ENCODE measurements at places on chromosomes 13 and 19. TPM values are rescaled to one million over a fixed set of nuclear protein-coding genes. Genes with fewer than 3 reads are reported as not detected.

DNA sequence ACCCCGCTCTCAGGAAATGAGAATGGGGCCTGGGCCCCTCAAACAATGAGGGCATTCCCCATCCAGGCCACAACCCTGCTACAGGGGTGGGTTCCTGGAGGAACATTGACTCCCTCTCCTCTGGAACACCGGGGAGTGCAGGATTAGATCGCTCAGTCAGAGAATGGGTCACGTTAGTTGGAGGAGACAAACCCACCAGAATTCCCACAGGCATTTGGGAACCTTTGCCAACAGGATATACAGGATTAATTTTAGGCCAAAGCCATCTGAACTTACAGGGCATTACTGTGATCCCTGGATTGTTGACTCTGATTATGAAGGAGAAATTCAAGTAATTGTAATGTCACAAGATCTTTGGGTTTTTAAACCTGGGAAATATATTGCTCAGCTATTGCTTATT lies 2.6 kb downstream of the ERVK3-1 start:
- no peak for DNase-seq

GRCh38 chr13:38002606-38003005 lies 133.0 kb upstream of the TRPC4 start:
- DNase-seq = peak; percentile 55

- no peak for DNase-seq
Measured at GRCh38 chr19:57748029-57748428, 1.4 kb downstream of the ZNF776 start.

DNA sequence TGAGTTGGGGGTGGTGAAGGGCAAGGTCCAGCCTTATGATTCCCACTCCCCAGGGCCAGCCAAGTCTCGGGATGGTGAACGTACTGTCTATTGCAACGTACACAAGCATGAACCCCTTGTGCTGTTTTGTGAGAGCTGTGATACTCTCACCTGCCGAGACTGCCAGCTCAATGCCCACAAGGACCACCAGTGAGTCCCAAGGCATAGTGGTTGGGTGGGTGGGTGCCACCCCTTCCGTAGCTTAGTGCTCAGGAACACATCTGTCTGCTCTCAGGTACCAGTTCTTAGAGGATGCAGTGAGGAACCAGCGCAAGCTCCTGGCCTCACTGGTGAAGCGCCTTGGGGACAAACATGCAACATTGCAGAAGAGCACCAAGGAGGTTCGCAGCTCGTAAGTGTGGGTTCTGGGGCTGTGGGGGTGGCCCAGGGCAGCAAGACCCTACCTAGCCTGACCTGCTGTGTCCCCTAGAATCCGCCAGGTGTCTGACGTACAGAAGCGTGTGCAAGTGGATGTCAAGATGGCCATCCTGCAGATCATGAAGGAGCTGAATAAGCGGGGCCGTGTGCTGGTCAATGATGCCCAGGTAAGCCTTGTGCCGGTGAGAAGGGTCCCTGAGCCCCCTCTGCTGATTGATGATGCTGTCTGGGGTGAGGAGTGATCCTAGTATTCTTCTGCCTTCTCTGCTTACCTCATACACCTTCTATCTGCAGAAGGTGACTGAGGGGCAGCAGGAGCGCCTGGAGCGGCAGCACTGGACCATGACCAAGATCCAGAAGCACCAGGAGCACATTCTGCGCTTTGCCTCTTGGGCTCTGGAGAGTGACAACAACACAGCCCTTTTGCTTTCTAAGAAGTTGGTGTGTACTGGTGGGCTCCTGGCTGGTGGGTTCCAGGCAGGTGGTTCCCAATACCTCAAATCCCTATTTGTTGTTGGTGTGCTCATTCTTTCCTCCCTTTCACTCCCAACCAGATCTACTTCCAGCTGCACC lies 3.8 kb downstream of the TRIM28 start:
- no peak for DNase-seq

DNA sequence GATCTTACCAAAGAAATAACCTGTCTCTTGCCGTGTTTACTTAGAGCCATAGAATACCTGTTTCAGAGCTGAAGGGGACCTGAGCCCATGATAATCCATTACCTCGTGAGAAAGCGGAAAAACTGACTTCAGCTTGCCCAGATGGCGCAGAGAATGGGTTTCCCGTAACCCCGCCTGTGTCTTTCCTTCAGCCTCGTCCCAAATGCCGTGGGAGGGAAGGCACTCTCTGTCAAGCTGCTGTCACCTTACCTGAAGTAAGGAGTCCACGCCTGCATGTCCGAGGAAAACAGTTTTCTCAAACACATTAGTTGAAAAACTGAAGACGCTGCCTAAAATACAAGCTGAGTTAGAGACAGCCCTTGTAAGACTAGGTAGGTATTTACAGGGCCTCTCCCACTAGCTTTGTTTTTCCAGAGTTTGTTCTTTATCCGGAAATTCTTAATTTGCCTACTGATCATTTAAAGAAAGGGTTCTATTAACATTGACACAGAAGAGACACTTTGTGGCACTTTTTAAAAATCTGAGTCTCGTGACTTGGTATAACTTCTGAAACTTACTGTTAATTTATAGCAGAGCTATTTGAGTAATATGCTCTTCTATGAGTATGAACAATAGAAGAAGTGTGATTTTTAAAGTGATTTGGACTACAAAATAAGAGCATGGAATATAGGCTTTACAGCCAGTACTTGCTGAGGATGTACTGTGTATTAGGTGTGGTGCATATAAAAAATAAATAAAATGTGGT lies 1.3 kb upstream of the INTS6 start:
- DNase-seq = peak; percentile 52

DNA sequence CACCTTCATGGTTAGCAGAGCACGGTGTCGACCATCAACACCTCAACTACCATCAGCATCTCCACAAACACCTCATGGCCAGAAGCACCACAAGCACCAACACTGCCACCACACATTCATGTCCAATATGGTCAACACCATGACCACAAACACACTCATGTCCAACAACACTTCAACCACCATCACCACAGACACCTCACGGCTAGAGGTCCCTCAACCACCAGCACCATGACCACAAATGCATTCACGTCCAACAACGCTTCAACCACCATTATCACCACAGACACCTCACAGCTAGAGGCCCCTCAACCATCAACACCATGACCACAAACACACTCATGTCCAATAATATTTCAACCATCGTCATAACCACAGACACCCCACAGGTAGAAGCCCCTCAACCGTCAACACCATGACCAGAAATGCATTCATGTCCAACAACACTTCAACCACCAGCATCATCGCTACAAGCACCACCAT lies 10.2 kb downstream of the TRAPPC5 start:
- no peak for DNase-seq

DNA sequence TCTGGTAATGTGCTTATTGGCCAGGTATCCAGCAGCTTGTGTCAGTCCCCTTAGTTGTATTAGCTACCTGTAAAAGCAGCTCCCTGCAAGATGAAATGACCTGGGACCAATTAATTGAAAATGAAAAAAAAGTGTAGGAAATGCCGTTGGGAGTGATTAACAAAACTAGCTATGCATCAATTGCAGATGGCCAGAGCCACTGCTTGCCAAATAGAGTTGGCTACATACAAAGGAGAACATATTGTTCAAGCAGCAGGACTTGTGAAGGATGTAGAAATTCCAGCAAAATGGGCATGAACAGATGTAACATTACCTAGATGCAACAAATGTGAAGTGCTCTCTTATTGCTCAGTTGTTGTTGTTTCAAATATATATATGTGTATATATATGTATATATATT lies 300.5 kb downstream of the PCDH17 start:
- no peak for DNase-seq

DNA sequence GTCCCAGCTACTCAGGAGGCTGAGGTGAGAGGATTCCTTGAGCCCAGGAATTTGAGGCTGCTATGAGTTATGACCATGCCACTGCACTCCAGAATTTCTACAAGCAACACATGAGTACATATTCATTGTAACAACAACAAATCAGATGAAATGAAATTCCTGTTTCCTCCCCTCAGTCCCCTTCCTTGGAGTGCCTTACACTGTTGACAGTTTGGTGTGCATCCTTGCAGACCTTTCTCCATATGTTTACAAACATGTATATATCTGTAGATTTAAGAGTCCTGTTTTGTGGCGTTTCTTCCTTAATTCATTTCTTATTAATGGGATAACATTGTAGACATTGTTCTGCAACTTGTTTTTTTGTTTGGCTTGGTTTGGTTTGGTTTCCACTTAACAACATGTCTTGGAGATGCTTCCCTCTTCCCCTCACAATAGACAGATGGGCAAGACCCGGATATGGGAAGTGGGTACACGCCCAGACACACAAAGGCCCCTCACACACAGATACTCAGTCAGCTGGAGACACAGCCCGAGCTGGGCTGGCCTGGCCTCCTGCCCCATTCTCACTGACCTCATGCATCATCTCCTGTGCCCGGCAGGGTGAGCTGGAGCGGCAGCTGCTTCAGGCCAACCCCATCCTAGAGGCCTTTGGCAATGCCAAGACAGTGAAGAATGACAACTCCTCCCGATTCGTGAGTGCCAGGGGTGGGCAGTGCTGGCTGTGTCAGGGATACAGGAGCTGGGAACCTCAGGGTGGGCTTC lies 21.7 kb downstream of the MYH14 start:
- no peak for DNase-seq

DNA sequence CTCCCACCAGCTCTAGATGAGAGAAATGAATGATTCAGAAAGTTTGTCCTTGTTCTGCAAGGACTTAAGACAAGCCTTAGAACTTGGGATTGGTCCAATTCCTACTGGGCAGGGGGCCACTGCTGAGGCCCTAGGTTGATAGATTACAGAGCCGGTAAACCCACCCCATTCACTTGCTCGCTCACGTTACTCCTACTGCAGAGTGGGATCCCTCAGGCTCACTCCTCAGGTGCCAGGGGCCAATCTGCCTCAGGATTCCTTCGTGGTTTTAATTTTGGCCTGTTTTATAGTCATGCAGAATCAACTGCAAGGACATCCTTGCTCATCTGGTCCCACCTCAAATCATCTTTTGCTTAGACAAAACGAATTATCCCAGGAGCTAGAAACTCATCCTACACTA lies 59.0 kb downstream of the SERP2 start:
- DNase-seq = no peak

- peak; percentile 49 for DNase-seq
Measured at GRCh38 chr19:1171755-1172352, 2.2 kb downstream of the SBNO2 start.

DNA sequence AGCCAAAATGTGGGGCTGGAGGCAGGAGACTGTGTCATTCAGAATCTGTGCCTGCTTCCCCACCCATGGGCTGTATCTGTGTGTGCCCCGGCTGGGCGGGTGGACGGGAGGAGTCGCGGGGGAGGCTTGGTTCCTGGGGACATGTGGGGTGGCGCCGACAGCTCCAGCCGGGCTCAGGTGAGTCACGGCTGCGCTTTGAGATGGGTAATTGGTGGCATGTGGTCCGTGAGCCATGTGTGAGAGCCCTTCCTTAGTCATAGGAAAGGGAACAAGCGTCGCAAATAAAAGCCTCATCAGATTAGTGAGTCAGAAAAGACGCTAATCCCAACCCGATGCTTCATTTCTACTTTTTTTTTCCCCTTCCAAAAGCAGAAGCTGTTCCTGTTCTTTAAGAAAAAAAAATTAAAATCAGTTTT lies 118.6 kb upstream of the ZNF536 start:
- no peak for DNase-seq

- no peak for DNase-seq
Measured at GRCh38 chr19:48508729-48509411, 2.8 kb downstream of the LMTK3 start.

DNA sequence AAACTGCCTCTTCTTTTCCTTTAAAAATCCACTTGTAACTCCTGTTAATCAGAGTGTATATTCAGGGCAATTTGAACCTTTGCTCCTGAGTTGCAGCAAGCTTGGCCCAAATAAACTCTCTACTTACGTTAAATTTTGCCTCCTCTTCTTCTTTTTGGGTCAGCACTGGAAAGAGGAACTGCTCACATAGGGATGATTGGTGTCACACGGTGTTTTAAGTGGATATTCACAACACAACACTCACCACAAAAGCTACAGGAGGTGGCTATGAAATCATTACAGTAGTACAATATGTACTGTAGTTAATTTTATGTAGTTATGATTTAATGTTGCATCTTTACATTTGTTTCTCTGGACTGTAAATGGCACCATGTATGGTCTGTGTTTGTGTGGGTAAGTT lies 96.8 kb upstream of the DOCK9 start:
- DNase-seq = no peak

GRCh38 chr13:42101821-42102585 lies 53.6 kb downstream of the DGKH start:
- DNase-seq = no peak

DNA sequence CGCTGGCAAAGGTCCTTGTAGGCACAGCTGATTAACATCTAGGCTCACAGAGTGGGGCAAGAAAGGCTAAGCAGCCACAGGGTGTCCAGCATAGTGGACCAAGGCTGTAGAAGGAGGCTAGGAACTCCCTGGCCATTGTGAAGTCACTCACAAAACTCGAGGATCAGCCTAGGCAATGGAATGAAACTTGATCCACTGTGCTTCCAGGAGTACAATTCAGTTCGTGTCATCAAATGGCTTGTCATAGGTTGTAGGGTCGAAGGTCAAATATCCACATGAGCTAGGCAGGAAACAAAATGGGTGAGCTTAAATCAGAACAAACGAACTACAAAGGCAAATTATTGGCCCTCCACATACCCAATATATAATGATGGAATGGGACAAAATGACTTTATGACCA lies 4.4 kb upstream of the FAM187B start:
- DNase-seq = no peak

DNA sequence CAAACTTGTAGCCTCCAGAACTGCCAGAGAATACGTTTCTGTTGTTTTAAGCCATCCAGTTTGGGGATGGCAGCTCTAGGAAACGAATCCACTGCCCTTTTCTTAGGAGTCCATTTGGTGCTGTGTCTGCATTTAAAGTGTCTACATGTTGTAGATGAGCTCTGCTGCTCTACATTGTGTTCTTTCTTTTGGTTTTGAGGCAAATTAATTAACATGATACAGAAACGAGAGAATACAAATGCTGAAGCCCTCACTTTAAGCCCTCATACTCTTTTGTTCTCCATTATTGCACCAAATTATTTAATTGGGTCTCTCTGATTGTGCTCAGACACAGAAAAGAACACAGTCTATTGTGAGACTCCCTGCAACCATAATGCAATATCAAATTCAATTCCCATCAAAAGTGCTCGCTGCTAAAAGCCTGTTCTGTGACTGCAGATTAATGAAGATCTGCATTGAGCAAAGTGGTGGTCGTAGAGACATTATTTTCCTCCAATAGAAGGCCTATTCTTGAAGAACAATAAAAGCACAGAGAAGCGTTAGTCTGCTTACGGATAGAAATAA lies 166.3 kb upstream of the SOX21 start:
- DNase-seq = no peak

- DNase-seq = no peak
Measured at GRCh38 chr13:56864451-56864850, 276.3 kb upstream of the PRR20A start.

- DNase-seq = peak; percentile 62
Measured at GRCh38 chr19:55165952-55166529, 372 bp downstream of the DNAAF3 start.

- DNase-seq = no peak
Measured at GRCh38 chr19:55675661-55676354, 782 bp downstream of the EPN1 start.

- DNase-seq = no peak
Measured at GRCh38 chr13:85508683-85509329, 290.4 kb downstream of the SLITRK6 start.

- DNase-seq = no peak
Measured at GRCh38 chr19:8461891-8462290, 17.1 kb downstream of the HNRNPM start.

The ZNF415 gene
- total RNA-seq = 6.6 TPM

The ZNF221 gene
- total RNA-seq = 1.9 TPM

The TMEM59L gene
- 1.4 TPM for total RNA-seq

The HOMER3 gene
- 2.2 TPM for total RNA-seq

The IGFL2 gene
- 0.38 TPM for total RNA-seq

The ADM5 gene
- total RNA-seq = 0.69 TPM

The SHISA7 gene
- total RNA-seq = not detected

The FGF22 gene
- total RNA-seq = 0.82 TPM

The PSG2 gene
- total RNA-seq = not detected

The EHD2 gene
- 30.3 TPM for total RNA-seq
